ENCODE measurements at places on chromosomes 4 and X.
A peak's percentile ranks its signal among the peaks of the same experiment; 100 is the strongest.

- no peak for DNase-seq
These were observed 68.6 kb downstream of the CAMK2D start for GRCh38 chr4:113692809-113693411.

DNA sequence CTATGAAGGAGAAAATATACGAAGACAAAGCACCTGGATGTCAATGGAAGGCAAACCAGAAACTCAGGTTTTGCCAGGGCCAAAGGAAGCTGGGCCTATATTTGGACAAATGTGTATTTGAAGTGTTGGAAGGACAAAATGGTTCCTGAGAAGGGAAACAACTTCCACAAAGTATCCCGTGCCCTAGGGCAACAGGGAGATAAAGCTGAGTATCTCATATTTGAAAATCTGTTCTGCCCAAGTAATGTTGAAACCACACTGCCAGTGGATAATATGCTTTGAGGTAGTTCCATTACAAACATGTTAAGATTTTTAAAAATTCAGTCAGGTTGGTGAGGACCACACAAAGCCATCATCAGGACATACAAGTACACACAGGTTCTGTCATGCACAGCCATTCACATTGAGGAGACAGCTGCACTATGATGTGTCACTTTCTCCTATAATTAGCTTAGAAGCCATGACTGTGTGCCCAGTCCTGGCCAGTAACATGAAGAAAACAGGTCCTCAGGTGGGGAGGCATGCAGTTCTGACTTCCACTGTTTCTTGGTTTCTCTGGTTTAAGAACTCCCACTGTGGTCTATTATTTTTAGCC lies 116.4 kb downstream of the PWWP3B start:
- no peak for DNase-seq

- DNase-seq, result no peak
These were observed 24.1 kb downstream of the SOX3 start for GRCh38 chrX:140480765-140481164.

- DNase-seq, result no peak
These were observed 178.2 kb upstream of the HCCS start for GRCh38 chrX:10932842-10933440.

DNA sequence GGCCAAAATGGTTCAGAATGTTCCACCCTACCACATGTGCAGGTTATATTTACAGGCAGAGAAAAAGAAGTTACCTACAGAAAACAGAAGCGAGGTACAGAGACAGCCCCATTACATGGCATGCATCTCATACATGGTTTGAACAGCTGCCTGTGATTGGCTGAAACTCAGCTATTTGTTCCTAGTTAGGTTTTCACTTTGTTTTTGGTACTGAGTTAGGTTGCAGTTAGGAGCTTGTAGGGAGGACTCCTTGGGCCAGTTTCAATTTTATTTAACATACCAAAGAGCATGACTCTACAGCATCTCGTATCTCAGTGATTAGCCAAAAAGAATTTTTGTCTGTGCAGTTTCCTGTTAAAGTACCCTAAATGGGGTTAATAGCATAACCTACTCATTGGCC lies 392.0 kb downstream of the MAPK10 start:
- no peak for DNase-seq

- no peak for DNase-seq
These were observed 39.9 kb upstream of the SPINK2 start for GRCh38 chr4:56861360-56861759.

- no peak for DNase-seq
These were observed 340.9 kb upstream of the FGF13 start for GRCh38 chrX:139052461-139052860.

DNA sequence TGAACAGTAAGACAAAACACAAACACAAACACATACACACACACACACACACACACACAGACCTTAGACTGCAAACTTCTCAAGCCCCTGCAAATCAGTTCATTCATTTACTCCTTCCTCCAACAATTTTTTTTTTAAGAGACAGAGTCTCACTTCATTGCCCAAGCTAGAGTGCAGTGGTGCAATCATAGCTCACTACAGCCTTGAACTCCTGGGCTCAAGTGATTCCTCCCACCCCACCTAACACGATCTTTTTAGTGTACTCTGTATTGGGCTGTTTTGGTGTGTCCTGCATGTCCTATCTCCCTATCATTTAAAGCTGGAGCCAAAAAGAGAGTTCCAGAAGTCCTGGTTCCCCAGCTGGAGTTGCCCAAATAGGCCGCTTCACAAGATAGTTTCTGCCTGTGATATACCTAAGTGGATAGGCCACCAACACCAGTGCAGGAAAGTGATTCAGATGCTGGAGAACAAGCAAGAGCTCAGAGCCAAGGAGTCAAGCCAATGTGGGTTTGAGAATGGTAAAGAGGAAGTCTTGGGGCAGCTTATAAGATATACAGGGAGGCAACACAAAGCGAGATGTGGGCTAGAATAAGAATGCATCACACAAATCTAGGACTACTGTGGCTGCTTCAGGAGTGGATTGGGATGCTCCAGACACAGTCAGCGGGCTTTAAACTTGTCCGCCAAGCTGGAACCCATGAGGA lies 85.4 kb upstream of the RAPGEF2 start:
- DNase-seq, result no peak

- peak; percentile 42 for DNase-seq
These were observed 56.7 kb downstream of the ANK2 start for GRCh38 chr4:113106108-113106507.

DNA sequence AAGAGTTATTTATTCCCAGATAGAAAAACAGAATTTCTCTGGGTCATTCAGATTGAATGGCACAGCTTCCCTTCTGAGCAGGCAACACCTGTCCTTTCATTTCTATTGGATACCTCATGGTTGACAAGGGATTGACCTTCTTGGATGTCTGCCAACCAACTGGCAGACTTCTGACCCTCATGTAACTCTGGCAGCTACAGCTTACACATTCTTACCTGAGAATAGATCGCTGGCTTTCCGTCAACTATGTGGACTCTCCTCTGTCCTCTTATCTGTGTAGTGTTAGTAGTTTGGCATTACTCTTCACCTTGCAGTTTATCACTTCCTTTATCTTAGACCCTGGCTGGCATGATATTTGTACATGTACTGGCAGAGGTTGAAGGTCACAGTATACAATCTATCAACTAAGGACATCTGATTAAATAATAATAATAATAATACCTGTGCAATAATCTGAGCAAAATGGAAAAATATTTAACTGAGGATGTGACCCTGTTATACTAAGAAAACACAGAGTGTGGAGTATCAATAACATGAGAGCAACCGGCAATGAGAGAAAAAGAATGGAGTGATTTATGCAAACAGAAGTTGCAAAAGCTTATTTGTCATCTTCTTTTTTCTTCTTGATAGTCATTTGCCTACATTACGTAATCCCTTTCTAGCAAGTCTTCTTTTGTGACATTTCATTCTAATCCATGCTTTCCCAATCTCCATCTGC lies 1118.2 kb downstream of the ARAP2 start:
- no peak for DNase-seq

GRCh38 chr4:108393890-108394472 lies 225.2 kb upstream of the LEF1 start:
- no peak for DNase-seq

GRCh38 chr4:149370785-149371420 lies 444.7 kb downstream of the IQCM start:
- peak; percentile 26 for DNase-seq

DNA sequence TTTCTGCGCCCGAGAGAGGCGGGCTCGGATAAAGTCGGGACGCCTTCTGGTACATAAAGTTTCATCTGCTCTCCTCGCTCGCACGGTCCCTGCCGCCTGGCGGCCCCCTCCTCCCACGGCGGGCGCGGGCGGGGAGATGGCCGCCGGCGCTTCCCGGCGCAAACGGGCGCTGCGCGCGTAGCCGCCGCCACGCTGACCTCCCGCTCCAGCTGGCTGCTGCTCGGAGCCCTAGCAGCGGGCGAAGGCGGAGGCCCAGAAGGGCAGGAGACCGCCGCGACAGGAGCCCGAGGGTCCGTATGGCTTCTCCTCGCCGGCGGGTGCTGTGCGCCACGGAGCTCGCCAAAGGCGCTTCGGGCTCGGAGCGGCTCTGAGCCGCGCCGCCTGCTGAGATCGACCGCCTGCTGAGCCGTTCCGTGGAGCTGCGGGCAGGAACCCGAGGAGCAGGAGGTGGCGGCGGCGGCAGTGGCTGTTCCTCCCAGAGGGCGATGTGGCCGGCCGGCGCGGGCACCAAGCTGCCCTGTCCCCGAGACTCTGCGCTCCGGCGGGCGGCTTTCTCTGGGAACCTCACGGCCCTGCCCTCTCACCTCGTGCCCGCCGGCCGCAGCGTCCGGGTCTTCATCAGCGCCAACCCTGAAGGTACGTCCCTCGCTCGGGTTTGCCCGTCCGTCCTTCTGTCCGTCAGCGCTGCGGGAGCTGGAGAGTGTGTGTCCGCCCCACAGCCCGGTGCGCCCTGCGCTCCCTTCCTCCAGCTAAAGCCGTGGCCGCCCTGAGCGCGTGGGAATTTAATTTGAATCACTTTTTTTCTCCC lies at the start of gene NWD2:
TSS of gene NWD2 (plus strand) at position 161 of the 808 bp plus-strand sequence. CDS start at position 486, 325 bp downstream.
- no peak for DNase-seq

GRCh38 chrX:34901761-34902160 lies 40.8 kb upstream of the FAM47B start:
- DNase-seq, result no peak

DNA sequence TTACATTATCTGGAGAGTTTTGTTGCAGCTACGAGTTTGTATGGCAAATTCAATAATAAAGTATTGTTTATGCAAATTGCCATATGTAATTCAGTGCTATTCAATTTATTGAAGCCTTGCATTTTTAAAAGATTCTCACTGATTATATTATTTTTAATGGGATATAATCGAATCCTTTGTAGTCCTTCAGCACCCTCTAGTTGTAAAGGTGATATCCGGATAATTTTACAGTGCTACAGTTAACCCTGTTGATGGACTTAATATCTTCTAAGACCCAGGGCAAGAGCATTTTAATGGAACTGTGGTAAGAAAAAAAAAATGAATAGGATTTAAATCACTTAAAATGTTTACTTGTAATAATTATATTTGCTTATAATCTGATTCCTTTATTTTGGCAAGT lies 48.5 kb upstream of the GRIA2 start:
- peak; percentile 3 for DNase-seq

DNA sequence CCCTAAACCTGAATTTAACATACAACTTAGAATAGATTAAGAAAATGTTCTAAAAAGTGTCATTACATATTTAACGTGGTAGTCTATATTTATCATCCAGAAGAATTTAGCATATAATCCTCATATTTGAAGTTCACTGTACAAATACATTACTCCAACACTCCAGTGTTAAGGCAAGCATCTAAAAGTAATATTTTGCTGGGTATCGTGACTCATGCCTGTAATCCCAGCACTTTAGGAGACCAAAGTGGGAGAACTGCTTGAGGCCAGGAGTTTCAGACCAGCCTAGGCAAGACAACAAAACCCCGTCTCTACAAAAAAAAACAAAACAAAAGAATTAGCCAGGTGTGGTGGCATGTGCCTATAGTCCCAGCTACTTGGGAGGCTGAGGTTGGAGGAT lies 24.8 kb downstream of the LRBA start:
- DNase-seq, result no peak

DNA sequence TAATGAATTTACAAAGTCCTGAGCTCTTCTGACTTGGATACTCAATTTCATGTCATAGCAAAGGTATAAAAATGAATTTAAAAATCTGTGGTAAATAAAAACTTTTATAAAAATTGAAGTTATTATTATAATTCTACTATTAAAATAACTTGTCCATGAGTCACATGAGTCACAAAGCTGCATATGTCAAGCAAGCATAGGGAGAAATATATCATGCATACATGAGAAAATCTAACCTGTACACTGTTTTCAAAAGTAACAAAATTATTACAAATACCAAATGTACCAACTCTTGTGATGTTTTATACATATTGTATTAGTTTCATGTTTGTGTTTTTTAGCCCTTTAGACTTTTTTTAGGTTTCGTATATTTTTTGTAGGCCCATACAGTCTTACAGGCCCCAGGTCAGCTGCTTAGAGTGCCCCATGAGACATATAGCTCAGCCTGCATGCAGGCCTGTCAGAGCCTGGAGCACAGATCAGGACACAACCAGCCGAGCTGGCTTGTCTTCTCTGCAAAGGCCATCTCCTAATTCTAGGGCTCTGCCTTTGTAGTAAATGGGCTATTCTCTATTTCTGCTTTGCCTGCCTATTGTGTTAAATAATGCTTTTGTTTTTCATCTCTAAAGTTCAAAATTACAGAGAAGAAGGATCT lies 818.7 kb upstream of the TENM3 start:
- no peak for DNase-seq

GRCh38 chr4:133149932-133150471 lies 908 bp downstream of the PCDH10 start:
- DNase-seq, result no peak

GRCh38 chr4:61531188-61531587 lies 331.1 kb downstream of the ADGRL3 start:
- peak; percentile 36 for DNase-seq

DNA sequence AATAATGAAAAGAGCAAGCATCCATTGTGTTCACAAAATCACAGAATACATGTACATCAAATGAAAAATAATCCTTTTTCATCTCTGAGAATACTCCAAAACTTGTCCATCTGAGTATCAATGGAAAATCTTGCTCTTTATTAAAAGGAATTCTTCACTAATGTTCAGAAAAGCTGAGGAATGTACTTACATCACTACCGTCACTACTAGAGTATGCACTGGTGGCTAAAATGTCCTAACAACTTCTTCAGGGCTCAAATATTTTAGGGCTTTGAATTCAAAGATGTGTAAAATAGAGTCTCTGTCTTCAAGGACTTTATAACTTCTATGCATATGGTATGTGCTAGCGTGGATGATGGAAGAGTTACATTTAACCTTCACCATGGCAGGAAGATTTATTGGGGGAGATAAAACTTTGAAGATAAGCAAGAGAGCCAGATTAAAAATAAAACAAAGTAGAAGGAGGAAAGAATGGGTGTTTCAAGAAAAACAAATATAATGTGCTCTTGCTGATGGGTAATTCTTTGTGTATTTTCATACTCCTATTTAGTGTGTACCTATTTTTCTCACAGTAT lies 55.1 kb downstream of the DMD start:
- DNase-seq, result no peak

DNA sequence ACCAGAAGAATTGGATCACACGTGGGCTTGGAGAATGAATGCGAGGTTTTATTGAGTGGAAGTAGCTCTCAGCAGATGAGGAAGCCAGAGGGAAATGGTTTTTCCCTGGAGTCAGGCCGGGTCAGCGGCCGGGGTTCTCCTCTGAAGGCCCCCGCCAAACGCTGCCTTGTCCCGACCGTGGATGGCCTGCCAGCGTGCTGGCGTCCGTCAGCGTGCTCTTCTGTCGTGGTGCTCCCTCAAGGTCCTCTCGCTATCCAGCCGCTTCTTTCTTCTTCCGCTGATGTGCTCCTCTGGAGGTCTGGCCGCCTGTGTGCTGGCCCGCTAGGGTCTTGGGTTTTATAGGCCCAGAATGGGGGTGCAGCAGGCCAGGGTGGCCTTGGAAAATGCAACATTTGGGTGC lies 632.2 kb downstream of the TRAM1L1 start:
- no peak for DNase-seq

GRCh38 chr4:76881375-76881774 lies 16.6 kb downstream of the SOWAHB start:
- no peak for DNase-seq

GRCh38 chr4:11480683-11481082 lies 52.0 kb upstream of the HS3ST1 start:
- no peak for DNase-seq

- DNase-seq, result no peak
These were observed 386.4 kb upstream of the RPS6KA3 start for GRCh38 chrX:20653070-20653469.

Data from NCI-H2171 treated with DMSO at 0.1 percent for 48 hours (cell line).